Smooth muscle cell of the umbilical artery (primary cell): ENCODE measurements at places on chromosomes 1 and 21. TPM values are rescaled to one million over a fixed set of nuclear protein-coding genes. Genes with fewer than 3 reads are reported as not detected.

FAM167B gene
- 0.78 TPM in 1 of 2 replicates, not detected in the other for total RNA-seq

EIF3I gene
- 278 and 316 TPM in 2 replicates for total RNA-seq

NPR1 gene
- total RNA-seq: under 0.01 and 0.05 TPM in 2 replicates

RALGPS2 gene
- 41.6 and 44.0 TPM in 2 replicates for total RNA-seq

NPPB gene
- total RNA-seq: 12.8 and 19.7 TPM in 2 replicates

EFNA3 gene
- 1.8 and 2.7 TPM in 2 replicates for total RNA-seq

OR10J1 gene
- total RNA-seq: not detected in 2 replicates
